ENCODE measurements at places on chromosomes 1 and 21. TPM values are rescaled to one million over a fixed set of nuclear protein-coding genes. Genes with fewer than 3 reads are reported as not detected.

The TMIGD3 gene
- 0.41 TPM for total RNA-seq

The E2F2 gene
- 13.0 TPM for total RNA-seq

The MRPS6 gene
- 131 TPM for total RNA-seq

The CA6 gene
- total RNA-seq, result 0.78 TPM

The LRRC53 gene
- total RNA-seq, result not detected

The NRAS gene
- total RNA-seq, result 54.8 TPM

The GSTM1 gene
- total RNA-seq, result not detected

GRCh38 chr1:186806477-186806876 lies 22.3 kb upstream of the PLA2G4A start:
- ATAC-seq, result no peak

- no peak for ATAC-seq
These were observed 22.2 kb upstream of the RAP1A start for GRCh38 chr1:111597426-111597825.

DNA sequence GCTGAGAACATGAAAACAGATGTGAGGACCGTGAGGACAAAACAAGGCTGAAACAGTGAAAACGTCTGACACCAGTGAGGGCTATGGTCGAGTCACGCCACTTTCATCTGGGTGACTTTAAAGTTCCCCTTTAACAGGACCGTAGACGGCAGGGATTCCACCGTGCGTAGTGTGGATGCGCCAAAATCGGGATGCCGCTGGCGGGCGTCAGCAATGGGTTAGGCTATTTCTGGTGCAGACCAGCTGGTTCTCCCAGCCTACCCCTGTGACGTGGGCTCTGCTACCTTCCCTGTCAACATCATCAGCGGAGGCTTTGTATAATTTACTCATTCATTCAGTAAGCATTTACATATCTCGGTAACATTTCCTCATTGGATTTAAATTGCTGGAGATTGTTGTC lies 246.6 kb upstream of the AJAP1 start:
- ATAC-seq, result no peak

- no peak for ATAC-seq
These were observed 175.7 kb downstream of the VPS13D start for GRCh38 chr1:12405325-12406210.

DNA sequence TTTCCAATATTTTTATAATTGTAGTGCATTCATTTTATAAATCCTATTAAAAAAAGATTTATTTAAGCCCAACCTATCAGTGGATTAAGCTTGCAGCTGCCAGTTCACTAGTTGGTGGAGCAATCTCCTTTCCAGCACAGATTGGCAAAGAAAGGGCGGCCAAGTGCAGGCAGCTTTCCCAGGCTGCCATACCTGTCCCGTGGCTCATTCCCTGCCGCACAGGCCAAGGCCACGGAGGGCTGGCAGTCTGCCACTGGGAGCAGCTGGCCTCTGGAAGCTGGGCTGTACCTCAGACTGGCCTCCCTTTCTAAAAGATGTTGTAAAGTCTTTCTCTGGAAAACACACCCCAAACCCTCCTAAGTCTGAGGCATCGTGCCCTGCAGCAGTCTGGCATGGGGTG lies 74.2 kb downstream of the SIM2 start:
- no peak for ATAC-seq

DNA sequence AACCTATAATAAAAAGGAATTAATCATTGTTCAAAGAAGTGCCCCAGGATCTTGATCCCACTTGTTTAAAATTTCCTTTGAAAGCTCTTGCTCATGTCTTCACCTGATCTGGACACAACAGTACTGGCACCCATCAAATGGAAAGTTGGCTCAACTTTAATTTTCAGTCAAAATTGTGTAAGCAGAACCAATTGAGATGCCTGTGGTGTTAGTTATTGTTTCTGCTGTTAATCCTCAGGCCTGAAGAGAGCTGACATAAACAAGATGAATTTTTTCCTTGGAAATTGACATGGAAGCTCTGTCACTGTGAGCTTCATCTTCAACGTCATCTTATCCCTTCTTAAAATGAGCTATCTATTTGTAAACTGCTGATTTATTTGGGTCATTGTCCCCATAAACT lies 88.3 kb upstream of the TNFSF4 start:
- no peak for ATAC-seq
